ENCODE measurements at places on chromosomes 1 and 21.
A peak's percentile ranks its signal among the peaks of the same experiment; 100 is the strongest.

DNA sequence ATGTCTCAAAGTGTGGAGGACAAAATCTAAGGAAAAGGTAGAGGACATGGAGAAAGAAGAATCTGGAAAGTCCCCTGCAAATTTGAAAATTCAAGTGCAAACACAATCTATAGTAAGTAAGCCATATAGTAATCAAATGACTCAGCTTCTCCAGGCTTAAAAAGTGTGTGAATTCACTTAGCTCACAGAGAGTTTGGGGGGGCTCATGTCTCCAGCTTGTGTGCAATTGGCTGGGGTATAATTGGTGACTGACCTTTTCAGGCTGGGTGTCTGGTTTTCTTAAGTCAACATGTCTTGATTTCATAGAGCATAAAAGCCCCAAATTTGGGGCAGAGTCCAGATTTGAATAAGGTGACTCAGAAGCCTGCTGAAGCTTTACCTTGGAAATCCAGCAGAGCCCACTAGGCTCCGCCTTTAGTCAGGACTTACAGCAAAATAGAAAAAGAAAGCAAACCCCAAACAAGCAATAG, 8.6 kb downstream of the CLDN14 start:
- no peak overlapping the region for H3K27ac ChIP-seq
- DNase-seq = no peak
- no peaks in the 10 kb centered on the region for H3K27me3 ChIP-seq
- H3K36me3 ChIP-seq = no peaks in the 10 kb centered on the region
- no peak overlapping the region for H3K4me3 ChIP-seq

DNA sequence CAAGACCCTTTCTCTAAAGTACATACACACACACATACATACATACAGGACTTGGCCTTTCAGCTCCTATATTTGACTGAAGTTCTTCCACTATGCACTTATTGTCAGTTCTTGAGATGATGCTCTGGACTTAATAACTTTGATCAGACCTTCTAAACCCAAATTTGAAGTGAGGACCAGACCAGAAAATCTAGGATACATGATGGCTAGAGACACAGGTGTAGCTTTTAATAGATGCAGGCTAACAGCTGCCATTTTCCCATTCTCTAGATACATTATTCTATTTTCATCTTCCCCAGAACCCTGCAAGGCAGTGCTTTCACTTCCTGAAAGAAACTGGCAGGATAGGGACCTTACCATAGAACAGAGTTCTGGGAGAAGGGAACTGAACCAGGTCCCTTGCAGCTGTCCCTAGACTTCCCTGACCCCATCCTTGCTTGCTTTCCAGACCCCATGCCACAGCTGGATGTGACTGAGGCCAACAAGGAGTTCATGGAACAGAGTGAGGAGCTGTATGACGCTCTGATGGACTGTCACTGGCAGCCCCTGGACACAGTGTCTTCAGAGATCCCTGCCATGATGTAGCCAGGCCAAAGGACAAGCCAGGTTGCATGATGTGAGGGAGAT, 14.9 kb upstream of the RAB42 start:
- no peak for DNase-seq
- H3K27me3 ChIP-seq = no peaks in the 10 kb centered on the region
- no peak overlapping the region for H3K4me3 ChIP-seq
- H3K27ac ChIP-seq = no peak overlapping the region

DNA sequence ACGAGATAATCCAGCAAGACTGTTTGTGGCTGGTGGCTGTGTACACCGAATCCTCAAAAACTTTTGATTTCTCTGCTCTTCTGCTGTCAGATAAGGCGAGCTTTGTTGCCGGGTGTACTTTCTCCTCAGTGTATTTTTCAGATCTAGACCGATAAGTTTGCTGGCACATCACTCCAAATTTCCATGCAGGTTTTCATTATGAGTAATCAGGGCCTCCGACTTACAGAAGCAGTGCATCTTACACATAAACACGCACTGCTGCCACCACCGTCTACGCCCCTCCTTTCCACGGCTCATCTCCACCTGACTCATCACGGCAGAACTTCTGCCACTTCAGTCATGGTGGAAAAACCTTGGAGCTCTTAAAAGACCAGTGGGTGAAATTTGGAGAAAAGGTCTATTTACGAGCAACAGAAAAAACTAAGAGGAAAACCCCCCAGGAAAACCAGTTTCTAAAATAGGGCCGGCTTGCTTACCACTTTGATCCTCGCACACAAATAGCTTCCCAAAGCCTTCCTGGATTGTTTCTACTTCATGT, 7.7 kb downstream of the ZBTB21 start:
- H3K27me3 ChIP-seq = no peaks in the 10 kb centered on the region
- H3K4me3 ChIP-seq = no peak overlapping the region
- no peak for DNase-seq
- H3K36me3 ChIP-seq = peaks cover 2% of the 10 kb centered on the region
- no peak overlapping the region for H3K27ac ChIP-seq

DNA sequence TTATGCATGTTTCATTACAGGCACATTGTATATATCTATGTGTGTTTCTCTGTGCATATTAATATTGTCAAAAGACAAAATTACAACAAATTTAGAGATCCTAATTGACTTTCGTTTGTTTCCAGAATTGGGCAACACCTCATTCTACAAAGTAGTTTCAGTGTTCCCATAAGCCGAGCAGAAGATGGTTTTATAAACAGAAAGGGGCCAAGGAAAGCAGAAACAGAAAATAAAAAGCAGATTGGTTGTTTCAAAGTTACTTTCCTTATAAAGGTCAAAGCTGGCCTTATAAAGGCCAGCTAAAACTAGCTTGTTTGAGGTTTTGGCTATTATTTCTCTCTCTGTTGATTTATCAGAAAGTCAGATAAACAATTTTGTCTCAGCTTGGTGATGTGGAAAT, 116.2 kb upstream of the FGGY start:
- H3K27me3 ChIP-seq = no peaks in the 10 kb centered on the region
- no peak overlapping the region for H3K4me3 ChIP-seq
- H3K4me1 ChIP-seq = peaks cover 14% of the 10 kb centered on the region
- H3K27ac ChIP-seq = no peak overlapping the region

DNA sequence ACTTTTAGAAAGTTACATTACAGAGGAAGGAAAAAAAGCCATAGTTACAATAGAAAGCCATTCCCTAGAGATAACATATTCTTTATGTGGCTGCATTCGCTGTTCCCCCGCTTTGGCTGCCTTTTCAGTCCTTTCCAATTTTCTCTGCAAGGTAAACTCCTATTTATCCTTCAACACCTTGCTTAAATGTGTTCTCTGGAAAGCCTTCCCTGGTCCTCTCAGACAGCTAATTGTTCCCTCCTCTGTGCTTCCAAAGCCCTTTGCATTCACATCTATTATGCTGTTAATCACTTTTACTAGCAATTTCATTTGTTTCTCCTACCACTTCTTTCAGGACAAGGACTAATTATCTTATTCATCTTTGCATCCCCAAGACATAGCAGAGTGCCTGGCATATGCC, 1.6 kb downstream of the PHC2 start:
- H3K27ac ChIP-seq = no peak overlapping the region
- no peak overlapping the region for H3K4me3 ChIP-seq
- H3K36me3 ChIP-seq = no peaks in the 10 kb centered on the region
- no peak for DNase-seq
- H3K4me1 ChIP-seq = peaks cover 5% of the 10 kb centered on the region

DNA sequence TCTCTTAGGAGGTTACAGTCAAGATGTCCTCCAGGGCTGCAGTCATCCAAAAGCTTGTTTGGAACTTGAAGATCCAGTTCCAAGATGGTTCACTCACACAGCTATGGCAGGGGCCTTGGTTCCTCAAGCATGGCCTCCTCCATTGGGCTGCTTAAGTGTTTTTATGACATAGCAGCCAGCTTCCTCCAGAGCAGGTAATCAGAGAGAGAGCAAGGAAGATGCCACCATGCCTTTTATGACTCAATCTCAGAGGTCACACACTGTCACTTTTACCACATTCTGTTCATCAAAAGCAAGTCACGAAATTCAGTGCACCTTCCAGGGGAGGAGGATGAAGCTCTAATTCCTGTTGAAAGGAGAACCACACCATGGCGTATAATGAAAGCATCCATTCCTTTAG, 17.1 kb downstream of the ELAPOR1 start:
- peaks cover 13% of the 10 kb centered on the region for H3K4me1 ChIP-seq
- H3K36me3 ChIP-seq = no peaks in the 10 kb centered on the region
- no peak for DNase-seq
- H3K27ac ChIP-seq = no peak overlapping the region
- no peak overlapping the region for H3K4me3 ChIP-seq

GRCh38 chr1:218350801-218351266, 5.7 kb downstream of the TGFB2 start:
- no peaks in the 10 kb centered on the region for H3K36me3 ChIP-seq
- H3K27ac ChIP-seq = peak overlapping the region; percentile 90
- no peak for DNase-seq
- peaks cover 53% of the 10 kb centered on the region for H3K4me1 ChIP-seq
- H3K27me3 ChIP-seq = no peaks in the 10 kb centered on the region

GRCh38 chr1:32426489-32427255, 32.4 kb upstream of the BSDC1 start:
- H3K27ac ChIP-seq = no peak overlapping the region
- peaks cover 22% of the 10 kb centered on the region for H3K27me3 ChIP-seq
- H3K4me1 ChIP-seq = no peaks in the 10 kb centered on the region
- peak overlapping the region; percentile 42 for H3K4me3 ChIP-seq
- peak; percentile 6 for DNase-seq

- no peaks in the 10 kb centered on the region for H3K4me1 ChIP-seq
- H3K27ac ChIP-seq = no peak overlapping the region
- peaks cover 63% of the 10 kb centered on the region for H3K27me3 ChIP-seq
- DNase-seq = no peak
- peak overlapping the region; percentile 45 for H3K4me3 ChIP-seq
- no peaks in the 10 kb centered on the region for H3K36me3 ChIP-seq
Measured at GRCh38 chr1:234325878-234326496, 47.3 kb upstream of the COA6 start.

- no peaks in the 10 kb centered on the region for H3K4me1 ChIP-seq
- H3K27me3 ChIP-seq = no peaks in the 10 kb centered on the region
- no peaks in the 10 kb centered on the region for H3K36me3 ChIP-seq
- DNase-seq = no peak
- H3K27ac ChIP-seq = no peak overlapping the region
Measured at GRCh38 chr1:53616927-53617326, 122.0 kb downstream of the GLIS1 start.

- no peak for DNase-seq
- no peak overlapping the region for H3K27ac ChIP-seq
- no peaks in the 10 kb centered on the region for H3K4me1 ChIP-seq
- no peak overlapping the region for H3K4me3 ChIP-seq
- no peaks in the 10 kb centered on the region for H3K27me3 ChIP-seq
Measured at GRCh38 chr1:96207936-96208335, 513.6 kb upstream of the PTBP2 start.

- no peak overlapping the region for H3K4me3 ChIP-seq
- peaks cover 75% of the 10 kb centered on the region for H3K36me3 ChIP-seq
- H3K4me1 ChIP-seq = peaks cover 24% of the 10 kb centered on the region
- H3K27ac ChIP-seq = peak overlapping the region; percentile 61
- H3K27me3 ChIP-seq = no peaks in the 10 kb centered on the region
Measured at GRCh38 chr1:201849372-201850052, 20.6 kb downstream of the IPO9 start.

DNA sequence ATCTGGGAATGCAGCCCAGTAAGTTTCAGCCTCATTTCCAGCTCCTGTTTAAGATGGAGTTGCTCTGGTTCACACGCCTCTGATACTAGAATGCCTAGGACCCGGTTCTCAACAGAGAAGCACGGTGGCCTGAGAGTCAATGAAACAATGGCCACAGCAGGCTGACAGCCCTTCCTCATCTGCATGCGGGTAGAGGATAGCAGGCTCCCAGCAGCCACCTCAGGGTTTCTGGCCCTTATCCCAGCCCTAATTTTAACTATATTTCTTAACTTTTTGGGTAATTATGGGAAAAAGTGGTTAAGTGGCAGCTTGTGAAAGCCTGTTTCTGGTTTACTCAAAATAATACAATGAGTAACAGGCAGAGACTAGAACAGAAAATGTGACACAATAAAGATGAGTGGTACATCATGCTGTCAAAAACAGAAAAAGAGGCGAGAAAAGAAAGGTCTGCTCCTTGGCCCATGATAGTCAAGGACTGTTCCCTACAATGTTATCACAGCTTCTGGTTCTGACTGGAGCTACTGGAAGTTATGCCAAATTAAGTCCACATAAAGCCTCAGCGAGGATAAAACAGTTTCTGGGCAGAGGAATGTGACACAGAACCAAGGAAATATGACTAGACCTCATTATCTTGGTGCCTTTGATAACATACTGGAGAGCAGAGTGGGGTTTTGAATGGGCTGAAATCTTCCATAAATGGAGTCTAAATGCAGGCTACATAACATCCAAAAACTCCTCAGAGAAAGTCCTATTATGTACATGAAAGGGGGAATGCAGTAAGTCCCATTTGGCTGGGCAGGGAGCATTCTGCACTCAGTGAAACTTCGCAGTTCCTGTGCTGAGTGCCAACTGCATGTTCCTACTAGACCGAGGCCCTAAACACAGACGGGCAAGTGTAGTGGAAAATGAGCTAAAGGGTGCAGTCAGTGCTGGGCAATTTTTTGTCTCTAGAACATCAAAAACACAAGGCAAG, 92.1 kb downstream of the NIBAN1 start:
- peaks cover 19% of the 10 kb centered on the region for H3K36me3 ChIP-seq
- peaks cover 41% of the 10 kb centered on the region for H3K4me1 ChIP-seq
- DNase-seq = no peak
- H3K27me3 ChIP-seq = no peaks in the 10 kb centered on the region
- peak overlapping the region; percentile 62 for H3K27ac ChIP-seq

GRCh38 chr1:232873412-232873811, 68.2 kb downstream of the MAP10 start:
- no peak overlapping the region for H3K27ac ChIP-seq
- H3K36me3 ChIP-seq = no peaks in the 10 kb centered on the region
- H3K27me3 ChIP-seq = no peaks in the 10 kb centered on the region
- no peak for DNase-seq
- no peaks in the 10 kb centered on the region for H3K4me1 ChIP-seq
- H3K4me3 ChIP-seq = no peak overlapping the region

GRCh38 chr21:44260791-44261631, 686 bp downstream of the DNMT3L start:
- H3K4me3 ChIP-seq = no peak overlapping the region
- DNase-seq = no peak
- H3K36me3 ChIP-seq = no peaks in the 10 kb centered on the region
- no peaks in the 10 kb centered on the region for H3K4me1 ChIP-seq
- H3K27me3 ChIP-seq = peaks cover 3% of the 10 kb centered on the region
- no peak overlapping the region for H3K27ac ChIP-seq

- peak; percentile 14 for DNase-seq
- no peaks in the 10 kb centered on the region for H3K36me3 ChIP-seq
Measured at GRCh38 chr21:28111151-28111619, 881.5 kb downstream of the LTN1 start.

DNA sequence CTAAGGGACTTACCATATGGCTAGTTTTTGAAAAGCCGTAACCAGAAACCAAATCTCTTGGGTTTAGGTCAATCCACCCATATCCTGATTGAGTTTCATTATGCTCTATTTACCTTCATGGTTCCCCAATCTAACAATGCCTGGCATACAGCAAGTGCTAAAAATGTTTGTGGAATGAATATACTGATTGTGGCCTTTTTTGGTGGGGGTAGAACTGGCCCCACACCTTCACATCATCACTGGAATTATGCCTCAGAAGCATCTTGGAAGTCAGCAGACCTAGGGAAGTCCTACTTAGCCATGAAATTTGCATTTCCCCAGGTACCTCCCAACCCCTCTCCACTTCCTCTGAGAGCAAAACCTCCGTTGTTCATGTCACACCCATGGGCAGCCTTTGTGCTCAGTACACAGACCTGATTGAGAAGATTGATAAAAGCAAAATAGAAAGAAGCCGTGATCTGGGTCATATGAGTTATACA, 17.8 kb upstream of the SLAMF1 start:
- no peak for DNase-seq
- no peaks in the 10 kb centered on the region for H3K27me3 ChIP-seq
- no peak overlapping the region for H3K4me3 ChIP-seq
- no peaks in the 10 kb centered on the region for H3K36me3 ChIP-seq

GRCh38 chr1:201570886-201571624, 32.1 kb downstream of the NAV1 start:
- peak; percentile 28 for DNase-seq
- H3K4me3 ChIP-seq = no peak overlapping the region
- H3K27ac ChIP-seq = peak overlapping the region; percentile 49
- H3K4me1 ChIP-seq = peaks cover 27% of the 10 kb centered on the region
